Upper lobe of left lung (tissue), 6 donors: ENCODE measurements at places on chromosomes 2 and 18. TPM values are rescaled to one million over a fixed set of nuclear protein-coding genes. Genes with fewer than 3 reads are reported as not detected.
A peak's percentile ranks its signal among the peaks of the same experiment; 100 is the strongest.

- DNase-seq, result no peak
- no peak overlapping the region for H3K27ac ChIP-seq
- H3K4me3 ChIP-seq, result no peak overlapping the region
- no peaks in the 10 kb centered on the region for H3K4me1 ChIP-seq
- H3K36me3 ChIP-seq, result no peaks in the 10 kb centered on the region
Measured at GRCh38 chr2:104975851-104976250, 62.0 kb upstream of the MRPS9 start.

DNA sequence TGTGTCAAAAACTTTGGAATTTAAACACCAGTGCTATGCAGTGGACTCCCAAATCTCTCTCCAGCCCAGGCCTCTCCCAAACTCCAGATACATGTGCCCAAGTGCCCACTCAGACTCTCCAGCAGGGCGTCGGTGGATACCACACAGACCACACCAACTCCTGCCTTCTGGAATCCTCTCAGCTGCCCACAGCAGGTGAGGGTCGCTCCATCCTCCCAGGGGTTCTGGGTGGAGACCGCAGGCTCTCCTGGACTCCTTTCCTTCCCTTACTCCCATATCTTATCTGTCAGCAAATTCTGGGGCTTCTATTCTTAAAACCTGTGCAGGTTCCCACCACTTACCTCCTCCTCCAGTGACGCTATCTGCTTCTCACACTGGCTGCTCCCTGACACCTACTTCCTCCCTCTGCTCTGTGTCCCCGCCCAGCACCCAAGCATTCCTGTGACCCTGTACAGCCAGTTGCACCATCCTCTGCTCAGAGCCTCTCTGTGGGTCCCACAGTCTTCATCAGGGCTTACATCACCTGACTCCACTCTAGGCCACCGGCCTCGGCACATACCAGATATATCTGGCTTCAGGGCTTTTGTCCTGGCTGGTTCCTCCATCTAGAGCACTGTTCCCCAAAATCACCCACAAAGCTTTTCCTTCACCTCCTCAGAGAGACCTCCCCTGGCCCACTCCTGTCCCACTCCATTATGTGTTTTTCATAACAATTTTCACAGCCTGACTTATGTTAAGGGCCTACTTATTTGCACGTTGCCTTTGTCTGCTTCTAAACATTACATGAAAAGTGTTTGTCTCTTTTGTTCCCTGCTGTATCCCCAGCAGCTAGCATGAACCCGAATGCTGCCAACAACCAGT lies 2.6 kb upstream of the IMP4 start:
- peaks cover 29% of the 10 kb centered on the region for H3K36me3 ChIP-seq
- no peaks in the 10 kb centered on the region for H3K27me3 ChIP-seq
- DNase-seq, result no peak
- peaks cover 26% of the 10 kb centered on the region for H3K4me1 ChIP-seq

DNA sequence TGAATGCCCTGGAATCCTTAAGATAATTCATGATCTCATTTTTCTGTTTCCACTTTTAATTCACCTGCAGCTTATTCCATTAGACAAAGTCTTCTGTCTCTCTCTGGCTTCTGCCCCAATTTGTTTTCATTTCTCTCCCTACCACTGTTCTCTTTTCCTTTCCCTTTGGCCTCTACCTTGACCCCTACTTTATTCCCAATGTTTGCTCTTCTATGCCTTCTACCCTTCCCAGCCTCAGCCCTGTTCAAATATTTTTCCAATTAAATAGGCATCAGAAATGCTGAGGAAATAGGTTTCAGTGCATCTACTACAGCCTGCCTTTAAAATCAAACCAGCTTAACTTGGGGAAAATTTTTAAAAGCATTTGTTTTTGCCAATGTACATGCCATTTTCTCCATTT lies 443.7 kb upstream of the CWC22 start:
- DNase-seq, result no peak
- H3K4me1 ChIP-seq, result no peaks in the 10 kb centered on the region
- no peak overlapping the region for H3K27ac ChIP-seq
- H3K27me3 ChIP-seq, result no peaks in the 10 kb centered on the region

DNA sequence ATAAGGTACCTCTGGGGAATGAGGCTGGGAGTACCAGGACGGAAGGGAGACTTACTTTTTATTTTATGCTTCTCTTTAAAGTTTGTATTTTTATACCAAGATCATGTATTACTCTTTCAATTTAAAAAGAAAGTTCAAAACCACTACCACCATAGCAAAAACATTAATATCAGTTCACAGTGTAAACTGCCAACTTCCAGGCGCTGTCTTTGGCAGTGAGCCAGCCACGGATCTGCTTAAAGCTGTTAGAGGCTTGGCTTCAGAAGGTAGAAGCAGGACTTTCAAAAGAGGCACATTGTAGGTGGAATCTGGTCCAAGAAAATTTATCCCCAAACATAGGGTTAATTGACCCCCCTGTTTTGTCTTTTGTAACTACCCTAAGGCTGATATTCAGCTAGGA lies 74.8 kb downstream of the B3GNT2 start:
- no peak for DNase-seq
- no peaks in the 10 kb centered on the region for H3K36me3 ChIP-seq
- no peaks in the 10 kb centered on the region for H3K4me1 ChIP-seq
- no peaks in the 10 kb centered on the region for H3K27me3 ChIP-seq
- no peak overlapping the region for H3K27ac ChIP-seq

- H3K4me1 ChIP-seq, result peaks cover 37% of the 10 kb centered on the region
- DNase-seq, result no peak
- H3K27ac ChIP-seq, result no peak overlapping the region
- peaks cover 52% of the 10 kb centered on the region for H3K27me3 ChIP-seq
- peak overlapping the region; percentile 29 for H3K4me3 ChIP-seq
Measured at GRCh38 chr18:907885-908757, 3.5 kb downstream of the ADCYAP1 start.

PGAP1 gene
- 4.2 TPM for total RNA-seq

LCT gene
- not detected for total RNA-seq

CTAGE1 gene
- total RNA-seq, result not detected

ZCCHC2 gene
- total RNA-seq, result 42.3 TPM
